ENCODE measurements at places on chromosomes 2 and 18. TPM values are rescaled to one million over a fixed set of nuclear protein-coding genes. Genes with fewer than 3 reads are reported as not detected.

The ALKAL2 gene
- not detected for total RNA-seq

DNA sequence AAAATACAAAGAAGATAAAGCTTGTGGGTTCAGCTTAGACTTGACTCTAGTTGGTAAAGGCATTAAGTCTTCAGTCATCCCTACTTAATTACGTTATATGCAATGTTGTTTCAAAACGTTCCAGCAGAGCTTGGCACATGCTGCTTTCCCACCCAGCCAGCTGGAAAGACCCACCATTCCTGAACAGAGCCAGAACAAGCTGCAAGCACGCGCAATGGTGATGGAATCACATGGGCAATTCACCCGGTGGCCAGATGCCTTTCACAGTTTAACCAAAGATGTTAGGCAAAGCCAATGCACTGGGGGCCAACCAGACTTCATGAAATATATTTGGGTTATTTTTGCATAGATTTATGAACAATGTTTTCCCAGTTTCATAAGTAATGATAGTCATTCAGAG, 123.4 kb upstream of the CDH20 start:
- H3K4me3 ChIP-seq, result no peak overlapping the region
- no peaks in the 10 kb centered on the region for H3K27me3 ChIP-seq

- no peaks in the 10 kb centered on the region for H3K36me3 ChIP-seq
- peaks cover 31% of the 10 kb centered on the region for H3K4me1 ChIP-seq
These were observed 744 bp downstream of the POU3F3 start for GRCh38 chr2:104854498-104855220.

DNA sequence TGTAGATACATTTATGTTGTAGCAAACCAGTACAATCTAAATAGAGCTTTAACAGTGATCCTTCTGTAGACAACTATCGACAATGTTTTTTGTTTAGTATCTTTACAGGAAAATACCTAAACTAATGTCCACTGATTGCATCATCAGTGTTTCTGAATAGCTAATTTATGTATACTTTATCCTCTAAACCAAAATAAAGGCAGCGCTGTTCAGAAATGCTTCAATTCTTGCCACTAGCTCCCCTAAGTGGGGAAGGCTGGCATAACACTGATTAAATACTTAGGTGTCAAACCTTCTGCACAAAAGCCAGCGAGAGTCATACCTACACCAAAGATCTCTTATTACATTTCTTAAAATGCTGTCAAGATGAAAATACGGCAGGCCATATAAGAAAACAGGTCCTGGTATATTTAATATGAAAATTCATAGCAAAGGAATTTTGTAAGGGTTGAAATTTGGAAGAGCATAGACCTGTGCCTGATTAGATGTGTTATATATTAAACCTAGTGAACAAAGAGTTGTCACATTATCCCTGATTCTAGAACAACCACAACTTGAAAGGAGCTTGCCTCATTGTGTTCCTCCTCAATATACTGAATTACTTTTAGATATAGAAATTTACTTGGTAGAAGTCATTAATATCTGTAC, 1693.4 kb upstream of the SLC39A10 start:
- no peak for DNase-seq
- H3K4me3 ChIP-seq, result no peak overlapping the region
- H3K4me1 ChIP-seq, result no peaks in the 10 kb centered on the region
- H3K27ac ChIP-seq, result no peak overlapping the region
- no peaks in the 10 kb centered on the region for H3K36me3 ChIP-seq

- no peaks in the 10 kb centered on the region for H3K27me3 ChIP-seq
- no peaks in the 10 kb centered on the region for H3K4me1 ChIP-seq
- no peak overlapping the region for H3K4me3 ChIP-seq
- DNase-seq, result no peak
- no peak overlapping the region for H3K27ac ChIP-seq
These were observed 15.1 kb downstream of the SPTBN1 start for GRCh38 chr2:54471221-54471711.

DNA sequence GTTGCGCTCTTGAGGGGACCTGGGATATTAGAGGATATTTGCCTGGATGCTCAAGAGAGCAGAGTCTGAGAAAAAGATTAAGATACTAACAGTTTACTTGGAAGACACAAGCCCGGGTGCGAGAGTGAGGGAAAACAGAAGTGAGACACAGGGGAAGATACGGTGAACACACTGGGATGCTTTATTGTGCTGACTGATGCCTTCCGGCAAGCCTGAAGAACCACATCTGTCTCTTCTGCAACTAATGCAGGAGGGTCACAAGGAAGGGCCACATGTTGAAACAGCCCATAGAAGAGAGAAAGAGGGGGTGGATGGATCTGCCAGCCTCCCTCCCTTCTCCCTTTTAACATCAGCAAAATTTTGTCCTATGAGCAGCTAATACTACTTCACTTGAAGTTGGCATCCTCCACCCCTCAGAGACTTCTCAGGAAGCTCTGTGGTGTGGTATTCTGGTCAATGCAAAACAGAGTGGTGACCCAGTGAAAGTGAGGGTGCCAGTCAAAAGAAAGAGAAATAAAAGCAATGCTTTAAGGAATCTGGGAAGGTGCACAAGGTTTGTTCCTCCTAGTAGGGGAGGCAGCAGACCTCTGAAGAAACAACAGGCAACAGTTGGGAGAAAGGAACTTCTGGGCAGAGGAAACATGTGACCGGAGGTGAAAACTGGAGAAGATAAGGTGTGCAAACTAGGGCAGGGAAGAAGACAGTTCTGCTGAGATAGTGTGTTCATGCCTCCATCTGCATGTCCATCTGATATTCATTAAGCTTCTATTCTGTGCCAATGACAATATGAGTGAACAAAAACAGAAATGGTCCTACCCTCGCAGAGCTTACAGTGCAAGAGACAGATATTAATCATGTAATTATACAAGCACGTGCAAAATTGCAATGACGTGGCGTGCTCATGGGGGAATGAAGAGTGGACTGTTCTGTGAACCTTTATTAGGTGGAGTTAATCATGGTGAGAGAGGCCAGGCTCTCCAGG, 107.1 kb downstream of the LYPD6B start:
- H3K4me3 ChIP-seq, result no peak overlapping the region
- peaks cover 19% of the 10 kb centered on the region for H3K27me3 ChIP-seq
- H3K36me3 ChIP-seq, result no peaks in the 10 kb centered on the region
- no peak overlapping the region for H3K27ac ChIP-seq
- H3K4me1 ChIP-seq, result peaks cover 4% of the 10 kb centered on the region
- DNase-seq, result no peak

The C2orf78 gene
- not detected for total RNA-seq

Measured in activated naive CD8-positive, alpha-beta T cell treated with anti-CD3 and anti-CD28 coated beads for 36 hours (primary cell).